Activated T-cell treated with anti-CD3 and anti-CD28 coated beads for 4 hours (primary cell): ENCODE measurements at places on chromosomes 5 and 9.
A peak's percentile ranks its signal among the peaks of the same experiment; 100 is the strongest.

DNA sequence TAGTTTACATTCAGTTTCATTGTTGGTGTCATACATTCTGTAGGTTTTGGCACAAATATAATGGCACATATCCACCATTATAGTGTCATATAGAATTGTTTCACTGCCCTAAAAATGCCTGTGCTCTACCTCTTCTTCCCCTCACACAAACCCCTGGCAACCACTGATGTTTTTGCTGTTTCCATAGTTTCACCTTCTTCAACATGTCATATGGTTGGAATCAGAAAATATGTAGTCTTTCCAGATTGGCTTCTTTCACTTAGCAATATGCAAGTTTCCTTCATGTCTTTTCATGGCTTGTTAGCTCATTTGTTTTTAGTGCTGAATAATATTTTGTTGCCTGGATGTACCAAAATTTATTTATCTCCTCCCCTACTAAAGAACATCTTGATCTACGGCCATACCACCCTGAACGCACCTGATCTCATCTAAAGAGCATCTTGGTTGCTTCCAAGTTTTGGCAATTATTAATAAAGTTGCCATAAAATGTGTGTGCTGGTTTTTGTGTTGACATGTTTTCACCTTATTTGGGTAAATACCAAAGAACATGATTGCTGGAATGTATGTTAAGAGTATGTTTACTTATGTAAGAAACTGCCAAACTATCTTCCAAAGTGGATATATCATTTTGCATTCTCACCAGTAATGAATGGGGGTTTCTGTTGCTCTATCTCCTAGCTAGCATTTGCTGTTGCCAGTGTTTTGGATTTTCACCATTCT lies 17.0 kb upstream of the CDK20 start:
- DNase-seq, result no peak

GRCh38 chr9:74777136-74777879 lies 110.4 kb downstream of the TRPM6 start:
- DNase-seq, result peak; percentile 63

DNA sequence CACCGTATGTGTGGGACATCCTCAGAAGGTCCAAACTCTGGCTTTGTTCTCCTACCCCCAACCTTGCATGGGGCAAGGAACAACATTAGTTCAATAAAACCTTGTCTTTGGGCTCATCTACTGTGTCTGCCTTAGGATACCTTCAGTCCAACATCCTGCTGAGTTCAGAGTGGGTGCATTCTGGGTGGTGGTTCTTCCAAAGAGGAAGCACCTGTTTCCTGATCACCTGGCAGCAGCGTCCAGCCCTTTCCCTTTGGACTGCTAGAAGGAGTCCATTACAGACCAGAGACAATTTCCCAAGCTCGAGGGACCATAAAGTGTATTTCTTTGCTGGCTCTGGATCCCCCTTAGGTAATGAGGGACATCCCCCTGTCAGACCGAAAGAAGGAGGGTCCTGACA lies 154.1 kb downstream of the SEMA6A start:
- no peak for DNase-seq

- no peak for DNase-seq
These were observed 34.0 kb downstream of the NDUFS4 start for GRCh38 chr5:53594419-53594818.
